Glutamatergic neuron (in vitro differentiated cells): ENCODE measurements at places on chromosomes 3 and 15. TPM values are rescaled to one million over a fixed set of nuclear protein-coding genes. Genes with fewer than 3 reads are reported as not detected.

NEK11 gene
- 2.5 TPM for total RNA-seq

C3orf80 gene
- total RNA-seq: 0.34 TPM

LRRC28 gene
- 49.6 TPM for total RNA-seq

LMAN1L gene
- total RNA-seq: not detected

KCNMB2 gene
- total RNA-seq: 0.47 TPM

C2CD4B gene
- total RNA-seq: not detected

CFAP161 gene
- total RNA-seq: 0.39 TPM

DNA sequence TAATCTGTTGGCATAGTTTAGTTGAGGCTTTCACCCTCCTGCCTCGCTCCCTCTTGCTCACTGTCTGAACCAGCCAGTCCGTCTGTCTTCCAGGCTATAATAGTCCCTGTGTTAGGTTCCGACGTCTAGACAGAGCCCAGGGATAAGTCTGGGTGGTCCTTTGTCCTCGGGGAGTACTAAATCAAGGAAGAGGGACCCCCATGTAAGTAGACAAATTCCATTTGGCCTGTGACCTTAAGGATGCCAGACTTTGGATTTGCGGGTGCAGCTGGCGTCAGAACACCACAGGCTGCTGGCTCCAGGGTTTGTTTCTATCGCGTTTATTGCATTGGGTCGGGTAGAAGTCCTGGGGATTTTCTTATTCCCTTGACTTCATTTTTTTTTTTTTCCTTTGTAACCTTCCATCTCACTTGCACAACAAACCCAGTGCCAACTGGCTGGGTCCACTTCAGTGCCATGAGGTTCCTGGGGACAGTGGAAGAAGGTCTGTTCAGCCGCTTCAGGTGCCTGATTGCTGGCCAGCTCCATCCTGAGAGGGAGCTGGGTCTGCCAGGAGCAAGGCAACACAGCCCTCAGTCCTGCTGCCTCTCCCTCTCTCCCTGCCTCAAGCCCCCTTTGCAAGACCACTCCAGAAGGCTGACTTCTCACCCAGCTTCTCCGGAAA lies 95.4 kb upstream of the KLHL25 start:
- DNase-seq: no peak
- H3K36me3 ChIP-seq: no peaks in the 10 kb centered on the region
- H3K4me3 ChIP-seq: no peak overlapping the region
- H3K27ac ChIP-seq: no peak overlapping the region
- H3K4me1 ChIP-seq: peaks cover 6% of the 10 kb centered on the region
- H3K27me3 ChIP-seq: peaks cover 2% of the 10 kb centered on the region

GRCh38 chr3:53490459-53490968 lies 3.9 kb upstream of the CACNA1D start:
- H3K27ac ChIP-seq: no peak overlapping the region
- no peak for DNase-seq
- no peaks in the 10 kb centered on the region for H3K36me3 ChIP-seq

DNA sequence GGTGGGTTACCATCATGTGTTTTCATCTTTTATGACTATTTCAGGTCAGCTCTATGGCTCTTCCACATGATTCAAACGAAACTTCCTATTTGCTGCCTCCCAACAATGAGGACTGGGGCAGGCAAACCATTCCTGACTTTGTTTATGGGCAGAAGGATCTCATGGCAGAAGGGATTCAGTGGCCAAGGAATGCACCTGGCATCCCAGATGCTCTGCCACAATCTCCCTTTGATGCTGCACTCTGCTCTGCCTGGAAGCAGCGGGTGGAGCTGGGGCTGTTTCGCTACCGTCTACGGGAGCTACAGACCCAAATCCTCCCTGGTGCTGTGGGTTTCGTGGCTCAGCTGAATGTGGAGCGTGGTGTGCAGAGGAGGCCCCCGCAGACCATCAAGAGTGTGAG lies 6.8 kb downstream of the GDPGP1 start:
- no peak for DNase-seq
- peaks cover 5% of the 10 kb centered on the region for H3K27me3 ChIP-seq
- no peak overlapping the region for H3K27ac ChIP-seq
- H3K36me3 ChIP-seq: no peaks in the 10 kb centered on the region
- no peak overlapping the region for H3K4me3 ChIP-seq

- no peak for DNase-seq
- peaks cover 44% of the 10 kb centered on the region for H3K4me1 ChIP-seq
- H3K27me3 ChIP-seq: peaks cover 15% of the 10 kb centered on the region
- peak overlapping the region; percentile 49 for H3K4me3 ChIP-seq
Observed at GRCh38 chr15:98899272-98900021, 108.1 kb downstream of the PGPEP1L start.

- H3K4me3 ChIP-seq: no peak overlapping the region
- peaks cover 2% of the 10 kb centered on the region for H3K27me3 ChIP-seq
- peaks cover 6% of the 10 kb centered on the region for H3K4me1 ChIP-seq
- no peak overlapping the region for H3K27ac ChIP-seq
- no peak for DNase-seq
- H3K36me3 ChIP-seq: peaks cover 11% of the 10 kb centered on the region
Observed at GRCh38 chr3:72282918-72283317, 498.0 kb upstream of the PROK2 start.

DNA sequence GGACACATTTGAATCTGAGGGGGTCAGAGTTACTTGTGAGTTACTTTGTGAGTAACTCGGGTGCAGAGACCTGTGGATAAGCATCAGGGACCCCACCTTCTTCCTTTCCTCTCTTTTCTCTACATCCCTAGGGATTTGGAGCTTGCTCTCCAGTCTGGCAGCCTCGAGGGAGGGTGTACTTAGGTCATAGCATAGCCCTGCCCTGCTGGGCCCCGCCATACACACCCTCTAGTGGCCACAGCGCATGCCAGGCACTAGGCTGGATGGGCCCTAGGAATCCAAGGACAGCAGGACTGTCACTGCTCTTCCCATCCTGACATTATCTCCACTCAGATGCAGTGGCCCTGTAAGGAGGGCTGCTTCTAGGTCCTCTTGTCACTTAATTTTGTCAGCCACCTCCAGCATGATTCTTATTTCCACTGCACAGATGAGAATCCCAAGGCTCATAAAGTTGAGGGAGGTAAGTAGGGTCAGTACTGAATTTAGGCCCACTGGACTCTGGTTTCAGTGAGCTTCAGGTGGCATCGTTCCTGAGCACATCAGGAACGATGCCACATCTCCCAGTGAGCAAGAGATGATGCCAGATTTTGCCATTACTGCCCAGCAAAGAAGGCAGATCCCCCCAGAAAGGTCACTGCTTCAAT lies 3.6 kb upstream of the SMAD6 start:
- H3K4me3 ChIP-seq: no peak overlapping the region
- peaks cover 8% of the 10 kb centered on the region for H3K27me3 ChIP-seq
- no peaks in the 10 kb centered on the region for H3K4me1 ChIP-seq
- DNase-seq: peak; percentile 70
- H3K36me3 ChIP-seq: no peaks in the 10 kb centered on the region
- no peak overlapping the region for H3K27ac ChIP-seq

GRCh38 chr15:57614241-57614640 lies 22.5 kb downstream of the MYZAP start:
- H3K27ac ChIP-seq: no peak overlapping the region
- DNase-seq: no peak
- H3K27me3 ChIP-seq: peaks cover 2% of the 10 kb centered on the region
- H3K4me3 ChIP-seq: no peak overlapping the region
- no peaks in the 10 kb centered on the region for H3K4me1 ChIP-seq

GRCh38 chr15:88257311-88258092 lies 963 bp upstream of the NTRK3 start:
- no peaks in the 10 kb centered on the region for H3K36me3 ChIP-seq
- no peak overlapping the region for H3K27ac ChIP-seq
- H3K4me3 ChIP-seq: peak overlapping the region; percentile 97
- H3K4me1 ChIP-seq: peaks cover 2% of the 10 kb centered on the region

DNA sequence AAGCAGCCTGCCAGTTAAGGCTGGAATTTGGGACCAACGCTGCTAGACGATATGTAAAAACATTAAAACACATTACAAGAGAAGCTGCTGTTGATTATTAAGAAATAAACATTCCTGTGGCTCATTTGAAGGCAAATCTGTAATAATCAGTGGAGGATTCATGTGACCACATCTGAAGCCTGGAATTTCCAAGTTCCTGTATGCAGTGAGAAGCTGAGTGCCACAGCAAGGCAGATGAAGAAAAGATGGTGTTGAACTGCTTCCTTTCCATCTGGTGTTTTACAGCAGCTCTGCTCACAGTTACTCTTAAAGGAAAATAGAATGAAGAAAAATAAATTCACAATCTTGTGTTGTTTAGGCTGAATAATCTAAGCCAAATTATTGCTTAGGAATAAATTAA lies 139.3 kb upstream of the ROBO2 start:
- H3K36me3 ChIP-seq: peaks cover 4% of the 10 kb centered on the region
- H3K4me1 ChIP-seq: peaks cover 2% of the 10 kb centered on the region
- H3K4me3 ChIP-seq: no peak overlapping the region
- DNase-seq: no peak

DNA sequence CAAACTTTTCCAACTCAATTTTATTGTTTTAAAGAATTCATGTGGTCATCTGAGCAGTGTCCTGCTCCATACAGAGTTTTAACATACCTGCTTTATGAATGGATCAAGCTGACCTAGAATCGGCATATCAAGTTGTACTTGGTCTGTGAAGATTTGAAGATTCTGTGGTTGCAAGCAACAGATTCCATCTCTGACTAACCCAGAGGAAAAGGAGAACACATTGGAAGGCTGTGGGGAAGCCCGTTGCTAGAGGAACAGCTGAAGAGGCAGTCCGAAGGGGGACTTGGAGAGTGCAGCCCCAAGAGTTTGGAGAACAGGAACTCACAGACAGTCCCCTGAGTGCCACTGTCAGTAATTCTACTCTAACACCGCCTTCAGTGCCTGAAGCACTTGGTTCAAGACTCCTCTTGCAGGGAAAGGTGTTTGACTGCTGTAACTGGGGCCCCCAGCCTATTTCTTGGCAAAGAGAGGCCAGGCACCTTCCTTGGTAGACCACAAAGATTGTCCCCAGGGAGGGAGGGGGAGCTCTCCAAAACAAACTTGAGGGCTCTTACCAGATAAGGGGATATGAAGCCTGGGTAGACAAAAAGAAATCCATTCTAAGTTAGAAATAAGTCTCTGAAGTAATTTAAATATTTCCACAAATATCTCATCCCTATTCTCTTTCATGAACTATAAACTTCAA lies 88.8 kb downstream of the LARS2 start:
- H3K4me3 ChIP-seq: no peak overlapping the region
- H3K27ac ChIP-seq: no peak overlapping the region
- H3K27me3 ChIP-seq: peaks cover 4% of the 10 kb centered on the region
- no peak for DNase-seq
- H3K4me1 ChIP-seq: peaks cover 23% of the 10 kb centered on the region

DNA sequence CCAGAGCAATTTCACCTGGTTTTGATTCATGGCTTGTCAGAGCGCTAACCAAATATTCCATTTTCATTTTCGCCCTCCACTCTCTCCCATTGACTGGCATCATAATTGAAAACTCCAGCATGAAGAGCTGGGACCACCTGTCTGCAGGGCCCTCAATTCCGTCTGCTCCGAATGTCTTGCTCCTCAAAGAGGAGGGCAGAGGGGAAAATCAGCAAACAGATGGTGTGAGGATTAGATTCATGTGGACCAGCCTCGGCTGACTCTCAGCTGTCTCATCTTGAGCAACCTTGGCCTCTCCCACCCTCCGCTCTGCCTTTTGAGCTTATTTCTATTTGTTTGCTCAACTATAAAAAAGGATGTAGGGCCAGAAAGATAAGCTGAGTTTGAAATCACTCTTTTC lies 512.2 kb upstream of the PPP2R3A start:
- no peak overlapping the region for H3K27ac ChIP-seq
- H3K4me1 ChIP-seq: peaks cover 7% of the 10 kb centered on the region
- no peaks in the 10 kb centered on the region for H3K27me3 ChIP-seq
- no peak for DNase-seq

DNA sequence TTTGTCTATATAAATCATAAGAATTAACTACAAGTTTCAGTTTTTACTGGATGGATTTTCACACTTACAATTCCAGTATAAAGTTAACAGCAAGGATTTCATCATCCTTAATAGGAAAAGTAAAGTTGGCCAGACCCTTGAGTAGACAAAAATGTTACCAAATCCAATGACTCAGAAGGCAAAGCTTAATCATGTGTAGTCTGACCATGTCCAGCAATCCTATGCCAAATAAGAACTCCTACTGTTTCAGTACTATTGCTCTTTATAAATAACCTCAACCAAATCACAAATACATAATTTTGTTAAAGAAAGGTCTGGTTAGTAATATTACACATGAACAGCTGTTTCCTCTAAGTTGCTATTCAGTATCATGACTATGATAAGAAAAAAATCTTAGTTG lies 35.0 kb downstream of the PLOD2 start:
- H3K27me3 ChIP-seq: peaks cover 1% of the 10 kb centered on the region
- peaks cover 38% of the 10 kb centered on the region for H3K4me1 ChIP-seq
- H3K36me3 ChIP-seq: peaks cover 4% of the 10 kb centered on the region
